ENCODE measurements at places on chromosomes 12 and 14.

DNA sequence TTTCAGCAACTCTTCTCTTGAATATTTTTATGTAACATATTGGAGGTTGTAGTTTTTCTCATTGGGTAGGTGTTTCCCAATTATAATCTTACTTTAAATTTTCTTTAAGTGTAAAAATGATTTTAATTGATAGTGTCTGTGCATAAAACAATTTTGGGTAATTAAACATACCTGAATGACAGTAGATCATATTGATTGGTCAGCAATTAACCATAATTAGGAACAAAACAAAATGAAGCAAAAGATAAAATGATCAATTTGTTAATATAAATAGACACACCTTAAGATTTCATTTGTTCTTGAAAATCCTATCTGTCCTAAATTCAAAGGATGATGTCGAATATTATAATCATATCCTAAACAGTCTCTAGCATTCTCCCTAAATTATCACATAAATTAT is 468.3 kb downstream of the PDZRN4 start:
- no peak for DNase-seq

DNA sequence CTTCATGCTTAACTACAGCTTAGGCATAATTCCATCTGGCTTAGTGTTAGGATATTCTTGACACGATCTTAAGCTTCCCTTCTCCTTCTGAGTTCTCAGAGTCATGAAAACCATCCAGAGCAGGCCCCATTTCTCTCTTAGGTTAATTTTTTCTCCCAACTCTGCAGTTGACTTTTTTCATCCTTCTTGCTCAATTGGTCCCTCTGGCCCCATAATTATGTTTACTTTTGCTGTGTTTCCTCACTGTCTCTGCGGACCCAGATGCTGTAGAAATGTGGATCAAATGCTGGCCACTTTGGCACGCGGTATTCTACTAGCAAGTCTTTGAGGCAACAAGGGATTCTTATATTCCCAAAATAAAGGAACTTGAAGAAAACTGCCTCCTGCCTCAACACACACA is 9.5 kb downstream of the TMEM132C start:
- DNase-seq: no peak

- DNase-seq: no peak
Measured at GRCh38 chr12:131640525-131640924, 70.4 kb upstream of the SFSWAP start.

- DNase-seq: no peak
Measured at GRCh38 chr12:93468008-93468371, 676 bp downstream of the MRPL42 start.

GRCh38 chr12:88367231-88367630 is 213.0 kb downstream of the KITLG start:
- no peak for DNase-seq

DNA sequence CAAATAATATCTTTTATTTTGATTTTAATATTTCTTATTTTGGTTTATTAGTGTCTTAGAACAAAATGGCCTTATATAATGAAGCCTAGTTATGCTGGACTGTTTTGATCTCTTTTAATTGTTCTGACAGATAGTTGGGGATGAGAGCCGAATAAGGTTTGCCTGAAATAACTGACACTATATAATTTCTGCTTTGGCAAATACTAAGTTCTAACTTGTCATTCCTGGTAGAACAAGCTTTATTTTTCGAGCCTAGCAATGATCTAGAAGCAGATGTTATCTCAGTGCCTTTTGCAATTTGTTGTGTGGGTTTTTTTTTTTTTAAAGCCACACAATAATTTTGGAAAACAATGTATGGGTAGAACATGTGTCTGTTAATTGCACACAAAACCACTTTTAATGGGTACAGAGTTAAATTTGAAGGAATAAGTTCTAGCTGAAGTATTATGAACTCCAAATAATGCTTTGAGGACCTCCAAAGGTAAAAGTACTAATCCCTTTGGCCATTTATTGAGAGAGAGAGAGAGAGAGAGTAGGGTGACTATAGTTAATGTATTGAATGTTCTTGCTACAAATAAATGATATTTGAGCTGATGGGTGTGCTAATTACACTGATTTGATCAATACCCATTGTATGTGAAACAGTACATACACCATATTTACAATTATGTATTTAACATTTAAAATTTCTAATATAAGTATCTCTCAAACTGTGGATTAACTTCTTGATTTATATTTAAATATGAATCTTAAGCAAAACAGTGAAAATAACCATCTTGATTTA is 35.0 kb downstream of the MDM2 start:
- DNase-seq: no peak

- DNase-seq: peak; percentile 8
Measured at GRCh38 chr12:65121049-65121955, at the start of gene WIF1. Gene WIF1, minus strand, starts transcription at chr12:65121305. Its CDS starts 114 bp downstream, at chr12:65121191.

GRCh38 chr14:31864937-31865855 is 211.9 kb upstream of the ARHGAP5 start:
- no peak for DNase-seq

- DNase-seq: no peak
Measured at GRCh38 chr12:124059752-124060151, 86.7 kb downstream of the ZNF664 start.

DNA sequence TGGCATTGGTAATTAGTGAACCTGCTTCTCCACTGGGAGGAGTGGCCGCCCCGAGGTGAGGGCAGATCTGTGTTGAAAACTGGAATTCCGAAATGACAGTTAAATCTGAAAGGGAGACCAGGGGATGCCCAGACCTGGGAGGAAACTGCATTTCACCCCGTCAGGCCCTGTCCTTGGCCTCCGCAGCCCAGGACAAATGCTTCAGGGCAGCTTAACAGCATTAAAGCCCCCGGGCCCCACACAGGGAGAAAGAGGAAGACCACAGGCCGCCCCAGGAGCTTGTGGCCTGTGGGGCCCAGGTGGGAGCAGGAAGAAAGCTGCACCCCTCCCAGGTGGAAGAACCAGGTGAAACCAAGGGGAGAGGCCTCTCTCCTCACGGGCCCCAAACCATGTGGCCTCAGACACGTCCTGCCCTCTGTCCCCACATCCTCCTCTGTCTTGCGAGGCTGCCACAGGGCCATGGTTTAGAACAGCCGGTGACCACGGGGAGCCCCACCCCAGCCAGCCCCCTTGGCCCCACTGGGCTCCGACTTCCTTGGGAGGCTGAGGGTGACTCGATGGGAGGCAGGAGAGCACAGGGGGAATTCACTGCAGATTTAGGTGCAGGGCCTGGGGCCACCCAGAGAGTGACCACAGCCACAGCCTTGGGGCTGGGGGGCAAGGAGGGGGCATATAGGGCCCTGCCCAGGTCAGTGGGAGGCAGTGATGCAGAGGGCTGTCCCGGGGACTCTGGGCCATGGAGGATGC is 265.4 kb downstream of the ADGRD1 start:
- DNase-seq: no peak

- no peak for DNase-seq
Measured at GRCh38 chr14:61091657-61092273, 110.7 kb downstream of the SLC38A6 start.

DNA sequence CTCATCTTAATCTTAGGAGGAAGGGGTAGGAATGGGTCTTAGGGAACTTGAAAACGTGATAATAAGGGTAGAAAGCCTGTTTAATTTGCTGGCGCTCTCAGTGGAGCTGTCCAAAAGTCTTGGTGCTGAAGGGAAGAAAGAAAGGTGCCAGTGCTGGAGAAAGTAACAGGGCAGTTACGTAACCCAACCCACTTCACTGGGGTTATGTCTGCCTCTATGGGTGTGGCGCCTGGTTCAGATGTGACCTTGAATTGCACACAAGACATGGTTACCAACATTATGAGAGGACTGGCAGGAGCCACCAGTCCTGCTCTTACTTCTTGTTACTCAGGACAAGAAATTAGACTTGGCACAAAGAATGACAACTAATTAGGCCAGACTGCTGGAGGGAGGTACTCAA is 18.6 kb upstream of the GPATCH2L start:
- no peak for DNase-seq

- no peak for DNase-seq
Measured at GRCh38 chr14:69626132-69626500, 14.7 kb downstream of the SUSD6 start.

- DNase-seq: no peak
Measured at GRCh38 chr12:103652808-103653207, 65.7 kb downstream of the STAB2 start.

GRCh38 chr12:5013266-5013730 is 30.4 kb upstream of the KCNA5 start:
- no peak for DNase-seq

GRCh38 chr12:108374596-108375320 is 35.6 kb upstream of the CMKLR1 start:
- no peak for DNase-seq

GRCh38 chr12:13102461-13103195 is 839 bp downstream of the GSG1 start:
- DNase-seq: no peak

DNA sequence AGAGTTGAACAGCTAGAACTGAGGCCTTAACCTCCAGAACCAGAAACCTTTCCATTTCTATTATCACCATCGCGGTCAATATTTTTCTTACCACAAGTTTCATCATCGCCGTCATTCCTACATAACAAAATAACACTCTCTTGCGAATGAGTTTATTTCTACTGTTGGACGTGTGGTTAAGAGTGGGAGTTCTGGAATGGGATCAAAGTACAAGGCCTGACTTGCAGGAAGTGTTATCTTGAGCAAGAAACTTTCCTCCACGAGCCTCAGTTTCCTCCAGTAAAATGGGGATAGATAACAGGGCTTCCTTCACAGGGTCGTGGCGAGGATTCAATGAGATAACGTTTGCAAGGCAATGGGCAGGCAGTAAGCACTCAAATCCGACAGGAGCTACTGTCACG is 652 bp downstream of the SART3 start:
- no peak for DNase-seq

DNA sequence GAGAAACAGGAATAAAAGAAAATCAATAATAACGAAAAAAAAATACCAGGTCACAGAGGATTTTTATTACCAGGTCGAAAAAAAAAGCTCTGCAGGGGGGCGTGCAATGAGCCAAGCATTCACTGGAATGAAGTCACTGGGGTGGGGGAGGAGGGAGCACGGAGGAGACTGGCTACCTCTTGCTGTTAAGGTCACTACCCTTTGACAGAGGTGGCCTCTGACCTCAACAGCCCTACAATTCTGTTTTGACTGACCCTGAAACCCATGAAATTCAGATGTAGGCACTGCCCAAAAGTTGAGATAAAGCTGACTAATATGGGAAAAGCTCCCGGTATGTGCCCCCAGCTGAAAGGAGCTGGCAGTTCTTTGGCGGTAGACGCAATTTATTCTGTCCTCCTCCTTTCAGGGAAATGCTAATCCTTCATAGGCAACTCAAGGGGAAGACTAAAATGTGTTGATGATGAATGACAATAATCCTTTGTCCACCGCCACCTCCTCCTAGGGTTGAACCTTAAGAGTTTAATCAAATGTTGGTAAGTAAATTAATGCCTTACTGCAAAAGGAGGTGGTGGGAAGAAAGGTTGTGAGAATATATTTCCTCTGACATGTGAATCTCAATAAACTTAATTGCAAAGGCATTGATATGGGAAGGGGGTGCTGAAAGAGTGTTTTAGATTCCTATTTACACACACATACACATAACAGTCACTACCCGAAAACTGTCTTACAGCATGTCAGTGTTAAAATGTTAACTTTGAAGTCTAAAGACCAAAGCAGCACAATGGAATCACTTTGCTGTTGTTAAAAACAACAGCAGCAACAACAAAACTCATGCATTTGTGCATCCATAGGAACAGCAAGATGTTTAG is 6.3 kb upstream of the RIC8B start:
- no peak for DNase-seq

DNA sequence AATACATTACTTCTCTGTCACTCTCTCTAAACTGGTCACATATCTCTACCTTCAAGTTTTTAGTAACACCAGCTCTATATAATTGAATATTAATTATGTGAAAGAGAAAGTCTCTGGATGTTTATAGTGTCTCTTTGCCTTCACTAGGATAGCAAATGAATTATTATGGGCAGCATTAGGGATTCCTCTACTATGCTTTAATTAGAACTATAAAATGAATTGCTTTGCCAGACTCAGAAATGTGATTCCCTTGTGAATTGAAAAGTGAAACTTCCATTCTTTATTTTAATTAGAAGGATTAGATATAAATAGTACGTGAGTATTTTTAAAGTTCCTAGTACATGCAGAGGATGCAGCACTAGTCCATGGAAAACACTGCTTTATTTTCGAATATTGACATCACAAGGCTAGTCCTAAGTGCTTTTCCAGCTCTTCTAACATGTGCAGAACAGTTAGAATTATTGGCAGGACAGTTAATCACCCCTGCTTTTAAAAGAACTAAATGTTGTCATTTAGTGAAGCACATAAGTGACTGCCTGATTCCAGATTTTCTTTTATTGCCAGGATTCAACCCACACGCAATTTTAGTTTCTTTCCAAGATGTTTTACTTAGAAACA is 23.0 kb upstream of the REP15 start:
- DNase-seq: no peak

- DNase-seq: no peak
Measured at GRCh38 chr12:9037431-9037830, 48.1 kb downstream of the KLRG1 start.

DNA sequence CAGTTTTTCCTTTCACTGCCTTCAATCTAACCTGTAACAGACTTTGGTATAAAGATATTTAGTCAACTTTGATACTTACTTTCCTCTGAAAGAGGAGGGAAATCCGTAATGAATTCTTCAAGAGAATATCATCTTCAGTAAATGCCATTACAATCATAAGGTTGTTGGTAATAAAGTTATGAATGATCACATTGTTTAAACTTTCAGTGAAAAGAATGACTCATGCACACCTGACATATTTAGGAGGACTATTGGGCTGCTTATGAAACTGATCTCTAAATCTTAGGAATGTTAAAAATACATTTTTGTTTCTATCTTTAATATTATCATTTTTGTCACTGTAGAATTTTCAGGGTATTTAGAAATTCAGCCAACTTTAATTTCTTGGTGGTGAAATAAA is 474.7 kb downstream of the SLC16A7 start:
- DNase-seq: no peak

DNA sequence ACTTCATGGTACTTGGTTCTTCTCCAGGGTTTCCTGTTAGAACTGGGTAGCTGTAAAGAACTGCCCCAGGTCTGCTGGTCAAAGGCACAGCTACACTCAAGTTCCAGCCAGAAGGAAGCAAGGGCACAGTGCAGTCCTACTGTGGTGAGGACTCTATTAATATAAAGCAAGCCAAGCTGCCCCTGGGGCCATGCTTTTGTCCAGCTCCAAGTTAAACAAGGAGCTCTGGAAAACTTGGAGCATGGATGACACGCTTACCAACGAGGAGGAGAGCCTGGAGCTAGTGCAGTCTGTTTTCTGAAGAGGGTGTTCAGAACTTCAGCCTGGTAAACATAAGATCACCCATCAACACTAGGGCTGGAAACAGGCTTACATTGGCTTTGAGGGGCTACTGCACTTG is 4.0 kb downstream of the FZD10 start:
- DNase-seq: no peak

- DNase-seq: peak; percentile 35
Measured at GRCh38 chr14:50773632-50774541, 57.1 kb downstream of the NIN start.

- DNase-seq: no peak
Measured at GRCh38 chr14:91866511-91867295, 633 bp downstream of the TC2N start.

- no peak for DNase-seq
Measured at GRCh38 chr12:119725523-119725922, 57.6 kb downstream of the PRKAB1 start.

- no peak for DNase-seq
Measured at GRCh38 chr12:2152134-2152533, 99.3 kb downstream of the CACNA1C start.

All from NCI-H1930 (cell line).